ENCODE measurements at places on chromosomes 6 and 20.
A peak's percentile ranks its signal among the peaks of the same experiment; 100 is the strongest.

GRCh38 chr6:168192195-168192900 is 113.3 kb upstream of the FRMD1 start:
- no peak for DNase-seq

GRCh38 chr20:58850693-58851174 is at the start of gene GNAS-AS1:
Gene GNAS-AS1, minus strand, starts transcription at chr20:58850902.
- DNase-seq = peak; percentile 75

DNA sequence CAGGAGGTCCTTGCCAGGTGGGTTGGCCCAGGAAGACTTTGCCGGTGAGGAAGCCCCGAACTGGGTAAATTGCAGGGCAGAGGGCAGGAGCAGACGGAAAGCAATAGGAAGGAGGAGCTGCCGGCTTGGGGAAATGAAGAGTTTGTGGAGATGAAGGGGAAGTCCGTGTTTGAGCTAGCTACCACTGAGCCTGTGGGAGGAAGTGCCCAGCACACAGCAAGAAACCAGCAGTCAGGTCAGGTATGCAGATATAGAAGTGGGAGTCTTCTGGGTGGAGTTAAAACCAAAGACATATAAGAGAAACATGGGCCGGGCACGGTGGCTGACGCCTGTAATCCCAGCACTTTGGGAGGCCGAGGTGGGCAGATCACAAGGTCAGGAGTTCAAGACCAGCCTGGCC is 34.7 kb downstream of the CD24 start:
- no peak for DNase-seq

DNA sequence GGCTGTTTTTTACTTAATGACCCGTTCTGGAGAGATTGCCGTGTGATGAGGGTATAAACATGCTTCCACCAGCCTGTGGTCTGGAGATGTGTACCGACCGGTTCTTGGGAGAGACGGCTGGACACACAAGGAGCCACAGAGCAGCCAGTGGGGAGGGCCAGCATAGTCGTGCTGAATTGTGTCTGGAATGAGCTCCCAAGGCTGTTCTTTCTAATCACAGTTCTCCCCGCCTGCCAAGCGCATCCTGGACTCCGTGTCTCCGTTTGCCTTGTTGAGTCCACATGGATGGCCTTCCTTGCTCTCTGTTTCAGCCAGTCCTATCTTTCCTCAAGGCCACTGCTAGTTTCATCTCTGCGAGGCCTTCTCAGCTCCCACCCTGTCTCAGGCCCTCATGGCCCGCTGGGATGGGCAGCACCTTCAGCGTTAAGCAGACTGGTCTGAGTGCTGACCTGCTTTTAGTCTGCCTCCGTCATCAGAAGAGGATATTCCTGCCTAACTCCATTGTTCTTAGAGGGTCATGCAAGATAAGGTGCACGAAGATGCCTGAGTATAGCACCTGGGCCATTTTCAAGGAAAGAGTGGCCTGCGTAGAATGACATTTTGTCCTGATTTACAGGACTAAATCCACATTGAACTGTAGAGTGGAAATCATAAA is 20.6 kb downstream of the MANBAL start:
- DNase-seq = no peak

DNA sequence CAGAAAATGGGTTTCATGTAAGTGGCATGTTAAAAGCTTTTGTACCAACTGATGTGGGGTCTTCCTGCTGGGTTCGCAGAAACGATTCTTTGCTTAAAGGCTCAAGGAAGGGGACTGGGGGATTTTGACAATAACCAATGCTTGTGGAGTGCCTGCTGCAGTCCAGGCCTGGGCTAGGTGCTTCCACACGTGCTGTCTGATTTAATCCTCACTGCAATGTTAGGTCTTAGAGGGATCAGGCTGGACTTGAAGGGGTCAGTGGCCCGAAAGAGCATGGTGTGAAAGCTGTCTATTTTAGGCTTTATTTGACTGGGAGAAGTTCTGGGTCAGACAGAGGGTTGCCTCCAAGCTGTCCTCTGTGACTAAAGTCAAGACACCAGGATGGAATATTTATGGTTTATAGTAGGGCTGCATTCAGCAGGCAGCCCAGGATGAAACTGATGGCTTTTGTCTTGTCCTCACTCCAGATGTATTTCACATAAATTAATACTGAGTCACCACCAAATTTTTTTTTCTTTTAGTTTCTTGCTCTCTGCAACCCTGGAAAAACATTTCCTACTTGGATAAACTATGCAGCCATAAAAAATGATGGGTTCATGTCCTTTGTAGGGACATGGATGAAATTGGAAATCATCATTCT is 219.1 kb downstream of the ZMYND8 start:
- no peak for DNase-seq

DNA sequence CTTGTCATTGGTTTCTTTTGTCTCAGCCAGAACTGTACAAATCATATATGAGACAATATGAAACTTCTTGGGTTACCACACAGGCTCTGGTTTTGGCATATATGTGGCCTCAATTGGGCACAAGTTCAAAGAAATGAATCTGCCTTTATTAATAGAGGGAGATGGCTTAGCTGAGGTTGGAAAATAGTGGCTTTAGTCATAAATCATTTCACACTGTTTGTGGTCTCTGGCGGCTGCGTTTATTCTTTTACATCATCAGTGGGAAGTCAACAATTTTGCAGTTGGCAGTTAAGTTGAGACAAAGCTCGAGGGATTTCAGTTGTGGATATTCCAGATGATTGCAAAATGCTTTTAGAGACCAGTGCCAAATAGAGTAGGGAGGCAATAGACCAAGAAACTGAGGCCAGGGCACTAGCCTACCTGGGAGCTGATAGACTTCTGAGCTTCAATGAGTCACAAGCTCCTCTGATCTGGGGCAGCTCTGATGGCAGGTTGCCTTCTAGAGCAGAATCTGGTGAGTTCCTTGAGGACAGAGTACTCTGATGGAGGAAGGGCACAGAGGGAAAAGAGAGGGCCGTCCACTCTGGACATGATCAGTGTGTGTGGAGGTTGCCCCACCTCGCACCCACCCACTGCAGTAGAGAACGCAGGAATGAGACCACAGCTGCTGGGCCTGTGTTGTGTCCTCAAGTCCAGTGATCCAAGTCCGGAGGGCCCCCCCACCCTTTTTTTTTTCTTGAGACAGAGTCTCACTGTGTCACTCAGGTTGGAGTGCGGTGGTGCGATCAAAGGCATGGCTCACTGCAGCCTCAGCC is 73.5 kb downstream of the ARMC2 start:
- peak; percentile 33 for DNase-seq

- DNase-seq = peak; percentile 13
Observed at GRCh38 chr20:52859156-52859876, 112.8 kb upstream of the TSHZ2 start.

GRCh38 chr20:4068708-4069107 is 53.4 kb upstream of the RNF24 start:
- no peak for DNase-seq

- no peak for DNase-seq
Observed at GRCh38 chr6:117307655-117308054, 42.3 kb downstream of the VGLL2 start.

GRCh38 chr20:21357844-21358243 is 39.5 kb downstream of the NKX2-4 start:
- no peak for DNase-seq

GRCh38 chr6:161406646-161407045 is 132.8 kb upstream of the AGPAT4 start:
- DNase-seq = no peak

DNA sequence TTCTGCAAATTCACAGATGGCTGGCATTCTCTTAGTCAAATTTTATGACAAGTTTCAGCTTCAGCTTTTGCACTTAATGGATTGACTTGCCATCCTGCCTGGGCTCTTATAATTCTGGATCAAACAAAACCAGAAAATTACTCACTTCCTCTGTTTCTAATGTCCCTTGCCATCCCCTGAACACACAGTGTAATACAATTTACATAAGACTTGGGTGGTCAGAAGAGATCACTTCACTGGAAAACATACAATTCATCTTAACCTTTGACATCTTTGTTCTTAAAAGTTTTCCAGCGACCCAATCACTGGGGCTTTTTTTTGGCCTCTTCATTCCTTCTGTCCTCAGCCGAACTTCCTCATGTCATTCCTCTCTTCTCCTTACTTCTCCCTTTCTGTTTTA is 199.0 kb downstream of the ARHGAP18 start:
- no peak for DNase-seq

GRCh38 chr6:34493344-34493743 is 27.5 kb downstream of the PACSIN1 start:
- no peak for DNase-seq

- no peak for DNase-seq
Observed at GRCh38 chr6:100088009-100088408, 94.0 kb upstream of the MCHR2 start.

DNA sequence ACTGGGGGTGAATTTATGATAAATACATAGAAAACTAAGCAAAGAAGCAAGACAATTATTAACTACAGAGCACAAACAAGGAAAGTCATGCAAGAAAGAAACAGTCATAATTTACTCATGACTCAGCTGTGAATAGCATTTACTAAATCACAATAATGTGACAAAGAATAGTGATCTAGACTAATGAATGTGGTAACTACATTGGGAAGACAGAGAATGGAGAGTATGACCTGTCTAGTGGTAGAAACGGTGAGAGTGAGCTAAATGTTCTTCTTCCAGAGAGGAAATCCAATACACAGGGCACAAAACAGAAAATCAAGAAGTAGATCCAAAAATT is 153.5 kb upstream of the DST start:
- no peak for DNase-seq

- DNase-seq = no peak
Observed at GRCh38 chr20:61706259-61706961, 359.3 kb downstream of the TAF4 start.

DNA sequence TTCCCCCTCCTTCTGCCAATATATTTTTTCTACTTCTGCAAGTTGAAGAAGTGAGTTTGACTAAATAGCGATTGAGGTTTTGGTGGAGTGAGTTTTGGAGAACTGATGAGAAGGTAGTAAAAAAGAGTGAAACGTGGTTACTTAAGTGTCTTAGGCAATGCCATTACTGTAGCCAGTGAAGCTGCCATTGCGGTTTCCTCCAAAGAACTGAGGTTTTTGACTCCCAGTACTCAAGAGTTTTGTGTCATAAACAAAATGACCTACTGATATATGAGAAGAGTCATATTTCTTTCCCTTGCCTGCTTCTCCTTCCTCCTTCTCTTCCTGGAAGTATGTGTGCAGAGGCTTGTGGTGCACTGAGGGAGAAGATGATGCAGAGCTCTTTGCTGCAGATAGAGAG is 554.5 kb upstream of the MAP3K7 start:
- DNase-seq = no peak

DNA sequence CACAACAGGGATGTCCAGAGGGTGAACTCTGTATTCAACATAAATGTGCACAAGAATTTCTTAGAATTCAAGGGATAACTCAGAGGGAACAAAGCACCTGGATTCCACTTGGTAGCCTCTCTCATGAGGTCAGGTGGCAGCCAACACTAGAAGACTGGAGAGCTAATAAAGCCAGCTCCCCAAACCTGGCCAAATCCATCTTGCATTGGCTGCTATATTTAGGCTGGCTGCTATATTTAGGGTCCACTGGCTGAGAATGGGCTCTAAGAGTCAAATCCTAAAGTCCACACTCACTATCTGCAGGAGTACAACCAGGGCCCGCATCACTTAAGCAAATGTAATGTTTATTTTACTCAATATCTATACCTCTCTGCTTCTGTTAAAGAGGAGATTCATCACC is 20.0 kb downstream of the TBC1D7 start:
- no peak for DNase-seq

DNA sequence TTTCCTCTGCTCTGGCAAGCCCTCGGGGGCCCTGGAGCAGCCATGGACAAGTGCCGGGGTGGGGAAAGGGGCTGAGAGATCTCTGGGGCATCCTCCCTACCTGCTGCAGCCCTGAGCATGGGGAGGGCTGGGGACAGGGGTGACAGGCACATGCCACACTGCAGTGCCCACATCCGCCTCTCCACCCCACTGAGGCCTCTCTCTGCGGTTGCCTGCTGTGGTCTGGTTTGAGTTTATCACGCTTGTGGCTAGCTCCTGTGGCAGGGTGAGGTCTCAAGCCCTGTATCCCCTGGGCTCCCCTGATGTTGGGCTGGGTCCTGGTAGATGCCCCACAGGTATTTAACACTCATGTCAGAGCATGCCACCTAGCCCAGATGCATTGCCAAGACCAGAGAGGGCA is 52.9 kb upstream of the MLN start:
- no peak for DNase-seq

DNA sequence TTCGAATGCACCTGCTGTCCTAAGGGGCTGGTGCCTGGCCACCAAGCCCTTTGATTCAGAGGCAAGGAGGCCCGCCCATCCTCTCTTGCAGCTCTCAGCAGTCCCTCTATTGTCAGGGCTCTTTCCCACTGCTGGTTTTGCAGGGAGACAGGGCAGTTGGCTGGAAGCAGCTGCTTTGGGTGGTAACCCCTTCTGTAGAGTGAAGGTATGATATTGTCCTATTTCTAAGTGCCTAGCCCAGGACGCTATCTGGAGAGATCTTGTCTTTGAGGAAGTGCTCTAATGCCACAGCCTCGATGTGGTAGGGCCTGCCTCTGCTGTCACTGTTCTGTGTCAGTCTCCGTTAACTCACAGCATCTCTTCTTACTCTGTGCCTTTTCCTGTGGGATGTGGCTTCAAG is 5.6 kb downstream of the PLCG1 start:
- no peak for DNase-seq

GRCh38 chr6:40408786-40409542 is 178.2 kb downstream of the LRFN2 start:
- DNase-seq = no peak

DNA sequence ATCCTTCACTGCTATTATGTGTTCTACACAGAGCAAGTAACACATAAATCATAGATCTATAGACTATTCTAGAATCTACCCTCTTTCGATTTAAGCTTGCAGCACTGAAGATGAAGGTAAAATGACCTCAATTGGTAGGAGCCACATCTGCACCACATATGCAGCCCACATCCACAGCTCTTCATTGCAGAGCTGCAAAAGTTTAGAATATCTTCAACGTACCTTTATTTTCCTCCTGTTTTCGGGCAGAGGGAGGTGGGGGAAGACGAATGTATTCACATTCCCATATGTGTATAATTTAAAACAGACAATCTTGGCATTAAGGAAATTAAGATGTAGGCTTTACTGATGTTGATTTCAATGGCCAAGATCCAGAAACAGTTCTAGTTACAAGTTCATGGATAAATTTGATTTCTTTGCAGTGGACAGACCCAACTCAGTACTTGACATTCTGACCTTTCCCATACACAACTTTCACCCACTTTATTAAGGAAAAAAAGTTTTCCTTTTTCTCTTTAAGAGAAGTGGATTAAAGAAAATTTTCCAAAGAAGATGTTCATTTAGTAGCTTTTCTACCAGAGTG is 14.0 kb downstream of the EPB41L2 start:
- no peak for DNase-seq

DNA sequence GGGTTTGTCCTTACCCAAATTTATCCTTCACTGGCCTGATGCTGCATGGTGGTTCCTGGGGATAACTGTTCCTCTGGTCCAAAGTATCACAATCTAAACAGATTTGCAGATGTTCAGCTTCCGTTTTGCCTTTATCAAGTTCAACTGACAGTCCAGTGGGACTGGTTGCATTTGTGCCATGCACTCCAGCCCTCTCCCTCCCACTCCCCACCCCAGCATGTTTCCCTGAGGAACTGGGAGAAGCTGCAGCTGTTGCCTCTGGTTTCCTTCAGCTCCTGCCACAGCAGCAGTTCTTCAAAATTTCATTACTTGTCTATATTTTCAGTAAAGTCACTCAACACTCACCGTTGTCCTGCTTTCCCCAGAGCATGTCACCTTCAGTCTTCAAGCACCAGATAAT is 39.5 kb upstream of the KIF16B start:
- no peak for DNase-seq

- no peak for DNase-seq
Observed at GRCh38 chr6:22451962-22452361, 117.4 kb upstream of the HDGFL1 start.
